ENCODE measurements at places on chromosomes 6 and 20.

DNA sequence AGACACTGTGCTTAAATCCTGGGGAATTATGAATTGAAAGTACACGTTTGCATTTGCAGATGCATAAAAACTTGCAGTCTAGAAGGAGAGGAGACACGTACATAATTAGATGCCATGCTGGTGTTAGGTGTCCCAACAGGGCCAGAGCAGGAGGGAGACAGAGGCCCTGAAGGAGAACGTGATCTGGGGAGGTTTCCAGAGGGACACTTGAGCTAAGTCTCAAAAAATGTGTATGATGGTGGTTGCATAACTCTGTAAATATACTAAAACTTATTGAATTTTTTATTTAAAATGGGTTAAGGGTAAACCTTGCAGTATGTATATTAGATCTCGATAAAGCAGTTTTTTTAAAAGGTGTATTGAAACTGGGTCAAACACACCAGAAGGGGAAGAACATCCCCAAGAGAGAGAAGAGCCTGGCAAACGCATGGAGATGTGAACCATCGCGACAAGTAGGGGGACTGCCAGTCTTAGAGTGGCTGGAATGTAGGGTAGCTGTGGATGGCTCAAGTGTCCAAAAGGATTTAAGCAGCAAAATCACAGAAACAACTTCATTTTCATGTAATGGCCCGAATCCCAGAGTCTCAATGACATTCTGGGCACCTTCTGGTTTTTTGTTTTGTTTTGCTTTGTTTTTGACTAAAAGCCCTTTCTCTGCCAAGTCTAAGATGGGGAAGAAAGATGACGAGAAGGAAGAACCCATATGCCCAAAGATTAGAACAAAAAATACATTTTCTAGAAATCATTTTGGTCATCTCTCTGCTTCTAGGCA lies 15.3 kb downstream of the TRAF3IP2 start:
- H3K4me1 ChIP-seq = peaks cover 15% of the 10 kb centered on the region
- H3K27me3 ChIP-seq = no peaks in the 10 kb centered on the region
- no peak overlapping the region for H3K4me3 ChIP-seq
- DNase-seq = no peak
- H3K27ac ChIP-seq = peak overlapping the region; percentile 69

GRCh38 chr6:42158631-42159030 lies 14.5 kb upstream of the GUCA1A start:
- no peak overlapping the region for H3K27ac ChIP-seq
- H3K27me3 ChIP-seq = no peaks in the 10 kb centered on the region
- H3K4me1 ChIP-seq = no peaks in the 10 kb centered on the region
- no peak overlapping the region for H3K4me3 ChIP-seq

DNA sequence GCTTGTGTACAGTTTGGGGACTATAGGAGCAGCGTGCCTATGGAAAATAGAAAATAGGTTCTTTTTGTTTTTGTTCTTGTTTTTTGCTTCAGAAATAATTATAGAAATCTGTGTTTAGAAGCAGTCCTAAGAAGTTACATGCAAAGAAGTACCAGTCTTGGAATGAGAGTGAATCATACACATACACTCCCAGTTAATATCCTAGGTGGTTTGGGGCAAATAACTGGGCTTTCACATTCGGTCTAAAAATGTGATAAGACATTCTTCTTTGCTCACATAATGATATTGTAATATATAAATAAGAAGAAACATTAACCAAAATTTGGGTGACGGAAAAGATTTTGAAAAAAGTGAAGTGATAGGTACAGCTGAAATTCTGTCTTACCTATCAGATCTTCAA lies 61.0 kb downstream of the ENPP1 start:
- DNase-seq = no peak
- H3K36me3 ChIP-seq = no peaks in the 10 kb centered on the region
- no peaks in the 10 kb centered on the region for H3K4me1 ChIP-seq
- H3K27me3 ChIP-seq = no peaks in the 10 kb centered on the region
- H3K27ac ChIP-seq = no peak overlapping the region

DNA sequence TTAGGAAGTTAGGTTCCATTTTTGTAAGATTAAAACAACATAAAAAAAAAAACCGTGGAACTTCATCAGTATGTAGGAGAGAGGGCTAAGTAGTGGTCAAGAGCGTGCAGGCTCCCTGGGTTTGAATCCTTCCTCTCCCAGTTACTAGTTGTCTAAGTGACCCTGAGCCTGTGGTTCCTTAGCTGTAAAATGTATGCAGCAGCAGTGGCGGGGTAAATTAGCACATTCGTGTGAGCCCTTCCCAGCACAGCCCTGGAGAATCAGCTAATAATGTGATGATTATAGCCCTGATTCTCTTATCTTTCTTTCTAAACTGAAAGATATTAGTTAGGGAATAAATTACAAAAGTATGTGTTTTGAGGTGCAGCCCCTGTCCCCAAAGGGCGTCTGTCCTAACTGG lies 32.6 kb downstream of the TM9SF4 start:
- H3K36me3 ChIP-seq = peaks cover 42% of the 10 kb centered on the region
- DNase-seq = no peak
- H3K4me1 ChIP-seq = no peaks in the 10 kb centered on the region
- no peaks in the 10 kb centered on the region for H3K27me3 ChIP-seq
- no peak overlapping the region for H3K4me3 ChIP-seq
- no peak overlapping the region for H3K27ac ChIP-seq

DNA sequence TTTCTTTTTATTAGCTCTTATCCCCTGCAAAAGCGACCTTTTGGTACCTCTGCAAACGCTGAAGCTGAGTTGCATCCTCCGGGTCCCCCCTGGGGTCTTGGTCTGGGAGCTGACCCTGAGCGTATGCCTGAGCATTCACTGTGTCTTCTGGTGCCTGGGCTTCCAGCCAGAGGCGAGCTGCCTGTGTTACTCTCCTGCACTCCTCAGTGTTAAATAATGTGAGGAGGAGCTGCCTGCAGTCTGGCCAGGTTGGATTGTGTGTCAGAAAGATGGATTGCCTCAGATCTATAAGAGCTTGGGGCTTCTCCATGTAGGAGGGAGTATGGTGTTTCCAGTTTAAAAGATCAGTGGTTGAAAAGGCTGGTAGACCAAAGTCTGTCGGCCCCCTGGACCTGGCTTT lies 8.7 kb upstream of the GMPR start:
- no peaks in the 10 kb centered on the region for H3K36me3 ChIP-seq
- peaks cover 11% of the 10 kb centered on the region for H3K4me1 ChIP-seq
- no peak for DNase-seq
- no peak overlapping the region for H3K4me3 ChIP-seq
- H3K27ac ChIP-seq = peak overlapping the region; percentile 46
- H3K27me3 ChIP-seq = no peaks in the 10 kb centered on the region

- no peak for DNase-seq
- H3K27ac ChIP-seq = no peak overlapping the region
Measured at GRCh38 chr20:64149141-64149540, 15.1 kb upstream of the MYT1 start.

GRCh38 chr6:44269921-44270525 lies at the start of gene TMEM151B:
Gene TMEM151B, plus strand, starts transcription at chr6:44270450. Its CDS starts 293 bp downstream, at chr6:44270743.
- H3K27me3 ChIP-seq = no peaks in the 10 kb centered on the region
- H3K36me3 ChIP-seq = no peaks in the 10 kb centered on the region
- peak within 1 kb of the TSS; percentile 45 for H3K4me3 ChIP-seq
- H3K27ac ChIP-seq = no peak within 1 kb of the TSS

- no peaks in the 10 kb centered on the region for H3K36me3 ChIP-seq
- no peaks in the 10 kb centered on the region for H3K4me1 ChIP-seq
- no peaks in the 10 kb centered on the region for H3K27me3 ChIP-seq
- no peak for DNase-seq
- no peak overlapping the region for H3K27ac ChIP-seq
Measured at GRCh38 chr6:119832411-119832810, 482.9 kb upstream of the MAN1A1 start.

DNA sequence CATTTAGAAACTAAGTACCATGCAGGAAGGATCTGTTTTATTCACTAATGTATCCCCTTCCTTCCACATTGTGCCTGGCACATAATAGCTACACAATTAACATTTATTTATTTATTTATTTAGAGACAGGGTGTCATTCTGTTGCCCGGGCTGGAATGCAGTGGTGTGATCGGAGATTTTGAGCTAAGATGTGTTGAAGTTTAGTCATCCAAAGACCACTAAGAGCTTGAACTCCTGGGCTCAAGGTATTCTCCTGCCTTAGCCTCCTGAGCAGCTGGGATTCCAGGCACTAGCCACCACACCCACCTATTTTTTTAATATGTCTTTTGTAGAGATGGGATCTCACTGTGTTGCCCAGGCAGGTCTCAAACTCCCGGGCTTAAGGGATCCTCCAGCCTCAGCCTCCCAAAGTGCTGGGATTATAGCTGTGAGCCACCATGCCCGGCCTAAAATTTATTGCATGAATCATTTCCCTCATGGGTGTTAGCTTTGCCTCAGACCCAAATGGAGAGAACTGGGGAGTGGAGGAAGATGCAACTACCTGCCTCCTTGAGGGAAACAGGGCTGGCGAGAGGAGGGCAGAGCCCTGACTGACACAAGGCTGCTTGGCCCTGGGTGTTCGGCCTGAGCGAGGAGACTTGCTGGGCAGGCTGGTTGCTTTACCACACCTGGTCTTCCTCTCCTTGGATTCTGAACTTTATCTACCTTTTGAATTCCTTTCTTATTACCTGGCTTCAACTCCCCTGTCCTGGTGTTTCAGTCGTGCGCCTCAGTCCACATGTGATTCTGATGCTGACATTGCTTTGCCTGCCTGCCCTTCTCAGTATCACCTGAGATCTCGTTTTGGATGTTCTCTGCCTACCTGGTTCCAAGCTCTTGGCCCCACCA lies 1.7 kb upstream of the DYNLT1 start:
- H3K27ac ChIP-seq = no peak overlapping the region
- H3K4me1 ChIP-seq = no peaks in the 10 kb centered on the region

DNA sequence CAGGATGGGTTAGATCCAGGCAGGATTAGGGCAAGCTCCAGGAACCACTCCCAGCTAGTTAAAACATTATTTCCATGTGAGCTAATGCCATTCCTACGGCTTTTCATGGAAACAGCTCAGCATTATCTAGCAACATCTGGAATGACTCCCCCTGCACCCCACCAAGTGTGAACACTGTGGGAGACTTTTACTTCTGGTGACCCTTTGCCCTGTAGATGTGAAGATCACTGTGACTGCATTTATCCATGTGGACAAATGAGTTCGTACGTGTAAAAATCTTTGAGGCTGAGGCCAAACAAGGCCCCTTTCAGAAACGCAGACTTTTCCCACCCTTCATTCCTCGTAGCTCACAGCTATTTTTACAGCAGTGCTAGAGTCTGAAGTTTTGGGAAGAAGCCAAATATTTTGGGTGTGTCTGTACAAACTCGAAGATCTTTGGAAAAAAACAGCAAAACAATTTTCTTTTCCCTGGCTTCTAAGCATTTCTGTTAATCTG lies 221.8 kb upstream of the SOX4 start:
- no peaks in the 10 kb centered on the region for H3K36me3 ChIP-seq
- no peaks in the 10 kb centered on the region for H3K27me3 ChIP-seq
- H3K4me3 ChIP-seq = no peak overlapping the region
- no peak overlapping the region for H3K27ac ChIP-seq
- no peak for DNase-seq

GRCh38 chr6:140208286-140208685 lies 833.8 kb upstream of the CITED2 start:
- H3K4me3 ChIP-seq = no peak overlapping the region
- no peaks in the 10 kb centered on the region for H3K27me3 ChIP-seq
- no peaks in the 10 kb centered on the region for H3K36me3 ChIP-seq
- no peak for DNase-seq
- H3K27ac ChIP-seq = no peak overlapping the region

- DNase-seq = no peak
- H3K4me3 ChIP-seq = peak overlapping the region; percentile 81
- H3K4me1 ChIP-seq = peaks cover 5% of the 10 kb centered on the region
Measured at GRCh38 chr6:26123675-26123946, 36.4 kb downstream of the HFE start.

DNA sequence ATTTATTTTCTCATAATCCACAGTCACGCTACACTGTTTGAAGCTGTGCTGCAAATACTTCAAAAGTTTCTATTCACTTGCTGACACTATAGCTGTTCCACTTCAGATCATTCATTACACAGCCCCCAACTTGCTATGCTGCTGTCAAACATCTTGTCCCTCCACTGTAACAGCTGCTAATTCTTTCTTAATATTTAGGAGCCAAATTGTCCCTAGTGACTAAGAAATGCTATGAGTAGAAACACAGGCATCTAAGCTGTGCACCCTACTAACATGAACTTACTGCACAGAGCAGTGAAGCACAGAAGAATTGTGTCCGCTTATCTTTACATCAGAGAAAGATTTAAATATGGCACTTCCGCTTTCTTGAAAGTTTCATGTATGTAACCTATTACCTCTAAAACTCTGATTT lies 91.3 kb downstream of the PDE10A start:
- H3K4me1 ChIP-seq = no peaks in the 10 kb centered on the region
- DNase-seq = no peak

- H3K4me3 ChIP-seq = no peak overlapping the region
- no peak overlapping the region for H3K27ac ChIP-seq
- H3K36me3 ChIP-seq = no peaks in the 10 kb centered on the region
- H3K4me1 ChIP-seq = no peaks in the 10 kb centered on the region
- no peak for DNase-seq
Measured at GRCh38 chr6:158635427-158636073, 9.0 kb downstream of the DYNLT1 start.

DNA sequence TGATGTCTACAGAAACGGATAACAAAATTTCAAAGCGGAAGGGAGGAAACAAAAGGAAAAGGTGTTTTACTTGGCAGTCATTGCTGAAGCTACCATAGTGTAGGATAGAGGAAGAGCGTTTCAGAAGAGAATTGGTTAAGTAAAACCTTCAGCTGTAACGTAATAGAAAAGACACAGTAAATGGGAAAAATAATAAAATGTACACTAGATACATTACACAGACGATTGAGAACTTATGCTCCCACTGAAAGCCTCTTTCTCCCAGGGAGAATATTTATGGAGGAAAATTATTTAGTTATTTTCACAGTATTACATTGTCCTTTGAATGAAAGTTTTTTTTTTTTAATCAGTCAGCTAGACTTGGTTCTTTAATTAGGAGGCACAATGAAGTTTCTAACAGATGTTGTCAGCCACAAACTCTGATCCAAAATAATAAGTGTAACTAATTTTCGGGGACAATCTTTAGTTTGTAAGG lies 90.7 kb upstream of the PRDM1 start:
- H3K27me3 ChIP-seq = no peaks in the 10 kb centered on the region
- no peaks in the 10 kb centered on the region for H3K4me1 ChIP-seq
- H3K4me3 ChIP-seq = peak overlapping the region; percentile 41
- no peak overlapping the region for H3K27ac ChIP-seq
- DNase-seq = no peak

- DNase-seq = no peak
- no peaks in the 10 kb centered on the region for H3K27me3 ChIP-seq
- H3K27ac ChIP-seq = no peak overlapping the region
- no peak overlapping the region for H3K4me3 ChIP-seq
Measured at GRCh38 chr6:30887901-30888815, 3.8 kb downstream of the DDR1 start.

DNA sequence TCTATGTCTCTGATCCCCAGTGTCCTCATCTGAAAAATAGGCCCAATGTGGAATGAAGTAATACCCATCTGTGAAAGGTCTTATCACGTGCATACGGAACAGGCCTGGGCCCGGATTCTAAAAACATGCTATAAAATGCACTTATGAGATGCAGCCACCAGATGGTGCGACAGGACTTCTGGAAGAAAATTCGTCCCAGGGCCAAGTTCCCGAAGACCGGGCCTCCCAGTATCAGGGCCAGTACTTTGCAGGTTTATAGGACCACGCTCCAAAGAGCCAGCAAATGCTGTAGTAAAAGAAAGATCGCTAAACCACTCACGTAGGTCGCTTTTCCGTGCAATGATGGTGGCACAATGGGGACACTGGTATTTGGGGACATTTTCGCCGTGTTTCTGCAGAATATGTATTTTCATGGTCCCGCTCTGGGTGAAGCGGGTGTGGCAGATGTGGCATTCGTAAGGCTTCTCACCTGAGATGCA lies 10.6 kb downstream of the CTCFL start:
- no peak overlapping the region for H3K27ac ChIP-seq
- H3K4me3 ChIP-seq = no peak overlapping the region
- DNase-seq = peak; percentile 82
- no peaks in the 10 kb centered on the region for H3K4me1 ChIP-seq
- H3K36me3 ChIP-seq = no peaks in the 10 kb centered on the region

All from prostate gland (tissue), 2 donors.